ENCODE measurements at places on chromosomes 3 and 15. TPM values are rescaled to one million over a fixed set of nuclear protein-coding genes. Genes with fewer than 3 reads are reported as not detected.

Gene BFSP2
- 0.91 TPM for total RNA-seq

Gene RAP2B
- total RNA-seq: 29.0 TPM

Gene CYP11A1
- total RNA-seq: not detected

Gene CACNA2D2
- total RNA-seq: 6.5 TPM

Gene SLC22A13
- 0.30 TPM for total RNA-seq

Gene GOLGA6B
- 1.9 TPM for total RNA-seq

Gene TMEM207
- total RNA-seq: not detected

Gene USP4
- 53.2 TPM for total RNA-seq

Gene SIDT1
- total RNA-seq: 0.54 TPM

Gene CRYBG3
- 12.0 TPM for total RNA-seq

Gene PFN2
- total RNA-seq: 297 TPM

Gene PP2D1
- total RNA-seq: 0.85 TPM

Gene ANKRD63
- not detected for total RNA-seq

Gene LARP6
- 15.4 TPM for total RNA-seq

Gene GDPGP1
- total RNA-seq: 3.9 TPM

Gene FGF7
- 0.38 TPM for total RNA-seq

Gene CACNA1D
- total RNA-seq: 15.0 TPM

Gene RBMS3
- 15.6 TPM for total RNA-seq

Gene THPO
- total RNA-seq: 1.3 TPM

Gene NOX5
- total RNA-seq: 0.15 TPM

Gene SPINT1
- total RNA-seq: 0.36 TPM

Gene CCR1
- 0.33 TPM for total RNA-seq

Gene ITIH4
- 4.2 TPM for total RNA-seq

Gene MELTF
- total RNA-seq: 45.9 TPM

Gene ADCY5
- total RNA-seq: 14.6 TPM

Gene APH1B
- 18.8 TPM for total RNA-seq

Gene EIF4E3
- 9.4 TPM for total RNA-seq

Gene LRRIQ4
- total RNA-seq: not detected

Gene RTP1
- 0.15 TPM for total RNA-seq

Gene PLSCR5
- total RNA-seq: 0.78 TPM

Gene RHO
- total RNA-seq: not detected

Gene EXD1
- total RNA-seq: not detected

Gene RBP2
- 1.8 TPM for total RNA-seq

Gene FES
- total RNA-seq: 0.60 TPM

Gene GASK1A
- total RNA-seq: 0.19 TPM

Gene RAB8B
- 51.6 TPM for total RNA-seq

Gene NDUFB4
- total RNA-seq: 206 TPM

Gene IGSF10
- total RNA-seq: 0.78 TPM

Gene GOLGA6A
- 0.14 TPM for total RNA-seq

Gene UROC1
- 0.04 TPM for total RNA-seq

Gene NAA80
- 6.0 TPM for total RNA-seq

Gene CYP8B1
- total RNA-seq: 0.14 TPM

Gene SORD
- 24.5 TPM for total RNA-seq

Gene ACAD9
- 52.5 TPM for total RNA-seq

Gene ADIPOQ
- total RNA-seq: not detected

Gene SECISBP2L
- 32.1 TPM for total RNA-seq

Gene NPAP1
- 0.15 TPM for total RNA-seq

Gene GALNT15
- not detected for total RNA-seq

Gene MESP1
- total RNA-seq: 2.7 TPM

Gene GNAT1
- total RNA-seq: not detected

Gene ACTRT3
- total RNA-seq: 2.4 TPM

Gene PLAAT1
- 5.4 TPM for total RNA-seq

Gene PIK3CA
- total RNA-seq: 16.0 TPM

Gene GRM7
- total RNA-seq: 0.14 TPM

Gene C3orf70
- total RNA-seq: 1.8 TPM

Gene MANF
- total RNA-seq: 118 TPM

Gene SCAMP5
- total RNA-seq: 57.1 TPM

Gene DCBLD2
- 52.9 TPM for total RNA-seq

Gene STAC
- 5.1 TPM for total RNA-seq
